ENCODE measurements at places on chromosomes 3 and 15.
A peak's percentile ranks its signal among the peaks of the same experiment; 100 is the strongest.

GRCh38 chr3:107412376-107412775, 35.1 kb downstream of the CCDC54 start:
- no peak for DNase-seq

DNA sequence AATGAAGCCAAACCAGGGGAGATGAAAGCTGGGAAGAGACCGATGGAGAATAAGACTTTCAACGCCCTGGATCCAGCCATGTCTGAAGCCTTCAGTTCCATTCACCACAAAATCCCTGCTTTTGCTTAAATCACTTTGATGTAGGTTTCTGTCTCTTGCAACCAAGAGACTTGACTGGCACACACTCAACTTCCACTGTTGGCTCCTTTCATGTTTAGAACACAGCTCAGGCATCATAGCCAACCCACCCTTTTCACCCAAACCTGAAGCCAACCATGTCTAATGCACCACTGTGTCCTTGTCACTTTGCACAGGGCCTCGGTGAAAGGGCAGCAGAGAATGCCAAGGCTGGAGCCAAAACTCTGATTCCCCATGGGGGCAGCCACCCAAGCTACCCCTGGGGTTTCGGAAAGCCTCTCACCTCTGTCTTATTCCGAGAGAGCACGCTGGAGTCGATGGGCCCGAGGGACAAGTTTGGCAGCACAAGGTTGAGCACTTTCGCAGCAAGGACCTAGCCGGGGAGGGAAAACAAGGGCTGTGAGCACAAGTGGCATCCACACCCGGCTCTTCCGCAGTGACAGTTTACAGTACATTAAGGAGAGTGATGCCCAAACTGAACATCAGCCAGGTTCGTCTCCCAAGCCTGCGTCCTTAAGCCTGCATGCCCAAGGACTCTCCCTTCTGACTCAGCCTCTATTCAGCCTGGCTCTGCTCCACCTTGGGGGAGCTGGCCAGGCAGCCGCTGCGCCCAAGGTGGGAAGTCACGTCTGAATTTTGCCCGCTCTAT, 37.6 kb downstream of the ABTB1 start:
- no peak for DNase-seq

GRCh38 chr3:129656659-129657247, 50.3 kb upstream of the PLXND1 start:
- no peak for DNase-seq

DNA sequence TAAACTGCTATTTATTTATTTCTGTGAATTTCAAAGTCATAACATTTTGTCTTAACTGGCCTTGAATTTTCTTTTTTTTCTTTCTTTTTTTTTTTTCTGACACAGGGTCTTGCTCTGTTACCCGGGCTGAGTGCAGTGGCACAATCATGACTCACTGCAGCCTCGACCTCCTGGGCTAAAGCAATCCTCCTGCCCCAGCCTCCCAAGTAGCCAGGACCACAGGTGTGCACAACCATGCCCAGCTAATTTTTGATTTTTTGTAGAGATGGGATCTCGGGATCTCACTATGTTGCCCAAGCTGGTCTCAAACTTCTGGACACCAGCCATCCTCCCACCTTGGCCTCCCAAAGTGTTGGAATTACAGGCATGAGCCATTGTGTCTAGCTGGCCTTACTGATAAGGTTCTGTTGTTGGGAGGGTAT, 77.4 kb upstream of the TNFSF10 start:
- DNase-seq = no peak

- DNase-seq = no peak
Measured at GRCh38 chr15:90338532-90338931, 13.6 kb upstream of the ZNF774 start.

- no peak for DNase-seq
Measured at GRCh38 chr3:179544981-179545645, 17.6 kb upstream of the ACTL6A start.

GRCh38 chr3:172173316-172174254, 134.2 kb downstream of the FNDC3B start:
- no peak for DNase-seq

GRCh38 chr3:43753741-43754715, 63.3 kb downstream of the ABHD5 start:
- no peak for DNase-seq

GRCh38 chr3:94130690-94131089, 67.8 kb downstream of the NSUN3 start:
- DNase-seq = no peak

DNA sequence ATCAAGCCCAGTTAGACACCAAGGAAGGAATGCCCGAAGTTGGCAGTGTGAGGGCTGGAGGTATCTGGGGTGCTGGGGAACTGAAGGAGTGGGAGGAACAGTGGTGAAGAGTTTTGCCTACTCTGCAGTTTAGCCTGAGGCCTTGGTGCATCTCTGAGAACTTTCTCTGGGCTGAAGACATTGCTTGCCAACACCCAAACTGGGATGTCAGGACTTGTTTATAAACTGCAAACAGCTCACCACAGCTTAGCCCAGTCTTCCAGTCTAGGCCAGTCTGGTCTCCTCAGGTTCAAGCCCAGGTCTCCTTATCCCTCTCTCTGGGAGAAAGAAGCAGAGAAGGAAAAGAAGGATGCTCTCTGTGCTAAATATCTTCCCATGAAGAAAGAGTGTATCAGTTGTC, 68.0 kb upstream of the BOC start:
- DNase-seq = no peak

DNA sequence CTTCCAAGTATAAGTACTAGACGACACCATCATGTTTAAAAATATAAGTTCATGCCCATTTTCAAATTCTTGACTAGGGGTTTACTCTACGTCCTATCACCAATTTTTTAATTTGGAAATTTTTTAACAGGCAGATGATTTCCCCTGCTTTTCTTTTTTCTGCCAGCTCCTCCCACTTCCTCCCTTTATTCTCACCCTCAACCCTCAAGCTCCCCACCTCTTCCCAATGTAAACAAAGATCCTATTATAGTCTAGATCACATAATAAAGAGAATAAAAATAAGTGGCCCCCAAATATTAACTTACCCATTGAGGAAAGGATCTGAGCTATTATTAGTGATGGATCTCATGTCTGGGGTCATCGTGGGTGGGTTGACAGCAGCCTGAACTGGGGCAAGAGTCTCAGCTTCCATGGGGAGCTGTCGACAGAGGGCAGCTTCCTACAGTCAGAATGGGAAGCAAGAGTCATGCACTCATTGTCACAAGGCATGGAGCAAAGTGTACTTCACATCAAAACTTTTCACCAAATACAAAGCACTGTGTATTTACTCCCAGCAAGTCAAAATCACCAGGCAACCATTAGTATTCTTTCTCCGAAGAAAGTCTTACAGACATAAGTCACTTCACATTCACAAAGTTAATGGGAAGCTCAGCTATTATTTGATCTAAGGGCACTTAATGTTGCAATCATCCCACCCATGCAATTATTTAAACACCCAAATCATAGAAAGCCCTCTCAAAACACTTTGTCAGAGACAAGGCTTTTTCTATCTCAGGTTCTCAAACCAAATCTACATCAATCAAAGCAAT, 53.2 kb downstream of the TM4SF4 start:
- no peak for DNase-seq

DNA sequence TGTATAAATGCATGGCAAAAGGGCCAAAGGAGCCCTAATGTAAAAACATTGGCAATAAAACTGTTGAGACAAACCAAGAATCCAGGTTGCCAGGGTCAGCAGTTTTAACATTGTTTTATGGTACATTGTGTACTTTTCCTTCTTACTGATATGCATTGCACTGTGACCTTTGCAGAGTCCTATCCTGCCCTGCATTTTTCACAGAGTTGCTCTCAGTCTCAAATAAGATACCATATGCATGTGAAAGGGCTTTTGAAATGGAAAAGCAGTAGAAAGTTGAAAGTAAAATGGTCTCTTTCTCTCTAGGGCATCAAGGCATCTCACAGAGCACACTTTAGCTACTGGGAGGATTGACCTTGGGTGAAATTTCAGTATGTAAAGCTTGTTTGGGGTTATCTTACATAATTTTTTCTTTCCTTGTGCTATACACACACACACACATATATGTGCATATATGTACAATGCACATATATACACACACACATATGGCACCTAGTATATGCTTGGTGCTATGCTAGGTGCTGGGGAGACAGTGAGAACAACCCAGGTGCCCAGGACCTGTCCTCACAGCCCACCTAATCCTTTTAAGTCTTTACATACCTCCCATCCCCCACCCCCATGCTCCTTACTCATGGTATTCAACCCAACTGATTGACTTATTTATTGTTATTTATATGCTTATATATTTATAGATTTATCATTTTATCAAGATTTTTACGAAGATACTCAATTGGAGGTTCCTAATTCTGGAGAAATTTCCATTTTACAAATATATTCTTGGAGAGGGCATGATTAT, 1.2 kb upstream of the PPP2R3A start:
- no peak for DNase-seq

GRCh38 chr3:119676020-119676419, 1.2 kb downstream of the COX17 start:
- no peak for DNase-seq

DNA sequence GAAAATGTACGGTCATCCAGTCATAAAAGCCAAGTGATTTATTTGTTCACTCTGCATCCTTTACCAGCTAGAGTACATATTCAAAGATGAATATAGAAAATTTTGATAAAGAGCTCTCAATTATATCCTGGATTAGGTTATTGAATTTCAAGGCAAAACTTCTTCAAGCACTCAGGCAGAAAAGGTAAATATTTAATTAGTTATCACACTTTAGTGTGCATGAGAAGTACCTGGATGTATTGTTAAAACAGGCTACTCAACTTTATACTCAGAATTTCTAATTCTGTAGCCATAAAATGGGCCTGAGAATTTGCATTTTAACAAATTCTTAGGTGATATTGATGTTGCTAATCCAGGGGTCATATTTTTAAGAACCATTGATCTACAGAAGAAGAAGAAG, 45.3 kb downstream of the ILDR1 start:
- no peak for DNase-seq

DNA sequence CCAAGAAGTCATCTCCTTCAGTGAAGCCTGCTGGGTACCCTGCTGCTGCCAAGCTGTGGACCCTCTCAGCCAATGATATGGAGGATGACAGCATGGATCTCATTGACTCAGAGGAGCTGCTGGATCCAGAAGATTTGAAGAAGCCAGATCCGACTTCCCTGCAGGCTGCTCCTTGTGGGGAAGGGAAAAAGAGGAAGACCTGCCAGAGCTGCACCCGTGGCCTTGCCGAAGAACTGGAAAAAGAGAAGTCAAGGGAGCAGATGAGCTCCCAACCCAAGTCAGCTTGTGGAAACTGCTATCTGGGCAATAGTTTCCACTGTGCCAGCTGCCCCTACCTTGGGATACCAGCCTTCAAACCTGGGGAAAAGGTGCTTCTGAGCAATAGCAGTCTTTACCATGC, 13.7 kb upstream of the ANP32A start:
- DNase-seq = no peak

DNA sequence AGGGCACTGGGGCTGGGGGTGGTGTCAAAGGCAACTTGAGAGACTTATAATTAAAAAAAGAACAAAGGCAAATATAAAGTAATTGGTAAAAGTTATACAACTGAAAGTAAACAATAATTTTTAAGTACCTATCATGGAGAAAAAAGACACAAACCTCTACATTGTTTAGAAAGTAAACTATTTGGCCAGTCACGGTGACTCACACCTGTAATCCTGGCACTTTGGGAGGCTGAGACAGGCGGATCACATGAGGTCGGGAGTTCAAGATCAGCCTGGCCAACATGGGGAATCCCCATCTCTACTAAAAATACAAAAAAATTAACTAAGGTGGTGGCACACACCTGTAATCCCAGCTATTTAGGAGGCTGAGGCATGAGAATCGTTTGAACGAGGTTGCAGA, 25.8 kb downstream of the RPSA start:
- DNase-seq = no peak

DNA sequence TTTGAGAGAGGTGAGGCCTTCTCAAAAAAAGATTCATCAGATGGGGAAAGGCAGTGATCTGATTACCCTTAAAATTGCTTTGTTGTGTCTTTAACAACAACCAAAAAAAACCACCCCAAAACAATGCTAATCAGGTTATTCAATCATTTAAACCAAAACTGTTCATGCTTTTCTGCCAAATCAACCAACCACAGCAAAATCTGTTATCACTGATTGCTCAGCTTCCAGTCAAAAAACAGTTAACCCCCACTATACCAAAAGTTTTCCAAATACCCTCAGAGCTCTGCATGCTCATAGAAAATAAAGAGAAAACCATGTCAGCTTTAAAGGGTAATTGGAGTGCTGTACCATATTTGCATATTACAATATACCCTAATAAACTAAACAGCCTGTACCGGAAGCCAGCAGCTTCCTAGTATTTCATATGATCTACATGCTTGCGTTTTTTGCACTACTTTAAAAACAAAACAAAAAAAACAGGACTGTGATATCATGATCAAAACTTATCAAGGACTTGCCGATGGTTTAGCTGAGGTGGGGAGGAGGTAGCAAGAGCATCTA, 22.8 kb downstream of the SATB1 start:
- DNase-seq = no peak

DNA sequence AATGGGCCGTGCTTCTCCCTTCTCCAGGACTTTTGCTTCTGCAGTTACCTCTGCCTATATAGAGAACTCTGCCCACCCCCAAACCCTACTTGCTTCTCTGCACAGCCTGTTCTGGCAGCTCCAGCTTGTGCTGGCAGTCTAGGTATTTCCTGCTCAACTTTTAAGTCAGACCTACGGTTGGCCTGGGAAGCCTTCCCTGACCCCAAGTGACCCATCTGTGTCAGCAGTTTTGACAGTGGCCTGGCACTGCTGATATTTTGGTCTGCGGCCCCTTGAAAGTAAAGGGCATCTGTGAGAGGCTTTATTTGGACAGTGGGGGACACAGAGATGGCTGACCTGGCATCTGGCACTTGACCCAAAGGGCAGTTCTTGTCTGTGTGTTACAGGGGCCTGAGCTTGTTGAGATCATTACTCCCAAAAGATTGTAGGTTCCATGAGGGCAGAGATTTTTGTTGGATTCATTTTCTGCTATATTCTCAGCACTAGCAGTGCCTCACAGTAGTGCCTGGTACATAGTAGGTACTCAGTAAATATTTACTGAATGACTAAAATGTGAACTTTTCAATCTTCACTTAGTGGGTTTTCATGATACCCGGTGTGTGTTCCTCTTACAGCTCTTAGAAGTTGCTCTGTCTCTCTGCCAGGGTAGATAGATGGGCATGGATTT, 55.2 kb upstream of the TRAK1 start:
- DNase-seq = no peak

GRCh38 chr15:59304807-59305206, 67.9 kb downstream of the MYO1E start:
- no peak for DNase-seq

- no peak for DNase-seq
Measured at GRCh38 chr3:135811651-135812050, 153.9 kb upstream of the PPP2R3A start.

- no peak for DNase-seq
Measured at GRCh38 chr15:41689834-41690233, 29.6 kb downstream of the MGA start.

GRCh38 chr3:194255252-194256039, 95.7 kb downstream of the CPN2 start:
- DNase-seq = peak; percentile 51

DNA sequence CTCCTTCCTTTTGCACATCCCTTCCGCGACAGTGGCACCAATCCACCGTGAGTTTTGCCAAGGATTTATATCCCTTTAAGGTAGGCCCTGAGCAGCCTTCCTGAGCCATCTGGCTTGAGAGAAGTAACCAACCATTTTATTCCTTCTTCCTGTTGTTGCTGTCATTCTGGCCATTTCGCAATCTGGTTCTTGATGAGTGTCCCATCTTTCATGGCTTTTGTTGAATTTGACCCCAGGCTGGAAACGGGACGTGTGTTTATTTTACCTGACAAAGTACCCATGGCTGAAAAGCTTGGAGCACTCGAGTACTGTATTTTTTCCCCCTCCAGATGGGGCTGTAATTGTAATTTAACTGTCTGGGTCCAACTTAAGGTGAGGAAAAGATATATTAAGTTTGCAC, 173.4 kb downstream of the WNT5A start:
- DNase-seq = no peak
